ENCODE measurements at places on chromosomes 12 and 14.

GRCh38 chr14:20499881-20500280, 5.5 kb upstream of the RNASE10 start:
- DNase-seq: no peak

DNA sequence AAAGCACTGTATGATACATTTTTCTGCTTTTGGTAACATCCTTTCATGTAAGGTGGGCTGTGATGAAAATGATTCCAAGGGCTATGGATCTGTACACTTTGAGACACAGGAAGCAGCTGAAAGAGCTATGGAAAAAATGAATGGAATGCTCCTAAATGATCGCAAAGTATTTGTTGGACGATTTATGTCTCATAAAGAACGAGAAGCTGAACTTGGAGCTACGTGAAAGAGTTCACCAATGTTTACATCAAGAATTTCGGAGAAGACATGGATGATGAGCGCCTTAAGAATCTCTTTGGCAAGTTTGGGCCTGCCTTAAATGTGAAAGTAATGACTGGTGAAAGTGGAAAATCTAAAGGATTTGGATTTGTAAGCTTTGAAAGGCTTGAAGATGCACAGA, 22.1 kb upstream of the SRGAP1 start:
- no peak for DNase-seq

DNA sequence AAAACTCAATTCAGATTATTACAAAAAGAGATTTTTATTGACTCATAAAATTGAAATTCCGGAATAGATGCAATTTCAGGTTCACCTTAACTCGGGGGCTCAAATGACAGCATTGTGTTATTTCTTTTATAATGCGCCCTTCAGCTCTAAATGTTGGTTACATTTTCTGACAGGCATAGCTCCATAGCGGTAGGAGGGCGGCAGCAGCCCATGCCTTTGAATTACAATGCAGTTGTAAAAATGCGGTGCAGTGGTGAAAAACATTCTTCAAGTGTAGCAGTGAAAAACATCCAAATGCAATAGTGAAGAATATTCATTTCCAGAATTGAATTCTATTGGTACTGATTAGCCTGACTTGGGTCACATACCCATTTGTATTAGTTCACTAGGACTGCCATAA, 215.3 kb upstream of the PKP2 start:
- DNase-seq: no peak

DNA sequence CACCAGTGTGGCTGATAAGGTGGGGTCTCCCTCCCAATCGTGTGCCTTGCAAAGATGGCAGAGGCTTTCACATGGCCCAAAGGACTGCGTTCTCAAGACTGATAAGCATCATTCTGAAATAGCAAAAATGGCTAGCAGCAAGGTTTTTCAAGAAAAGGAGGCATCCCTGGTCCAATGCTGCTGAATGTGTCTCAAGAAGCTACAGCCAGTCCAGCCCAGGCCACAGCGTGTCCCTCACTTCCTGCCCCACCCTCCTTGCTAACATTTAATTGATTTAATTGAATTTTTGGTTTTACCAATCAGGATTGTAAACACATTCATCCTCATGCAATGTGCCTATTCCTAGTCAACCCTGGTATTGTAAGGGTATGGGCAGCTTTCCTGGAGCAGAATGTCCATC, 55.9 kb downstream of the C14orf132 start:
- no peak for DNase-seq

All from cerebellar cortex (tissue), 1 donor.